Activated CD8-positive, alpha-beta T cell treated with anti-CD3 and anti-CD28 coated beads for 36 hours (primary cell): ENCODE measurements at places on chromosomes 4 and X. TPM values are rescaled to one million over a fixed set of nuclear protein-coding genes. Genes with fewer than 3 reads are reported as not detected.

DNA sequence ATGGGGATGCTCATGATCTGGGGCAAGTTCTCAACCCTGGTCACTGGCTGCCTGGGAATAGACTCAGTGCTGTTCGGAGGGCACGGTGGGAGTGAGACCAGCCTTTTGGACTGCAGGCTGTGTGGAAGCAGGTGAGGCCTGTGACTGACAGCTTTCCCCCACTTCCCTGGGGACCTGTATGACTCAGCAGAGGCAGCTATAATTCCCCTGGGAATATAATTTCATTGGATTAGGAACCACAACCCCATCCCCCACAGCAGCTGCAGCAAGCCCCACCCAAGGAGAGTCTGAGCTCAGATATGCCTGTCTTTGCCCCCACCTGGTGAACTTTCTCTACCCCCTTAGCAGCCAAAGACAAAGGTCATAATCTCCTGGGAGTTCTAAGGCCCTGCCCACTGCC lies 408.6 kb downstream of the PPP3CA start:
- H3K27ac ChIP-seq = no peak overlapping the region
- peaks cover 11% of the 10 kb centered on the region for H3K27me3 ChIP-seq
- H3K36me3 ChIP-seq = no peaks in the 10 kb centered on the region
- no peak for DNase-seq
- H3K4me1 ChIP-seq = no peaks in the 10 kb centered on the region
- H3K4me3 ChIP-seq = no peak overlapping the region

- no peaks in the 10 kb centered on the region for H3K27me3 ChIP-seq
- H3K36me3 ChIP-seq = no peaks in the 10 kb centered on the region
Measured at GRCh38 chrX:67004451-67004850, 365.6 kb upstream of the EDA2R start.

- H3K36me3 ChIP-seq = no peaks in the 10 kb centered on the region
- H3K4me1 ChIP-seq = peaks cover 3% of the 10 kb centered on the region
- H3K4me3 ChIP-seq = no peak overlapping the region
- no peaks in the 10 kb centered on the region for H3K27me3 ChIP-seq
Measured at GRCh38 chrX:108219949-108220601, 128.5 kb downstream of the ATG4A start.

GRCh38 chr4:10009861-10010500 lies 11.3 kb downstream of the SLC2A9 start:
- no peaks in the 10 kb centered on the region for H3K27me3 ChIP-seq
- no peak overlapping the region for H3K27ac ChIP-seq
- no peak overlapping the region for H3K4me3 ChIP-seq
- DNase-seq = no peak

- H3K27ac ChIP-seq = no peak overlapping the region
- H3K36me3 ChIP-seq = no peaks in the 10 kb centered on the region
- DNase-seq = no peak
- no peaks in the 10 kb centered on the region for H3K4me1 ChIP-seq
Measured at GRCh38 chr4:111400741-111401140, 744.5 kb upstream of the FAM241A start.

DNA sequence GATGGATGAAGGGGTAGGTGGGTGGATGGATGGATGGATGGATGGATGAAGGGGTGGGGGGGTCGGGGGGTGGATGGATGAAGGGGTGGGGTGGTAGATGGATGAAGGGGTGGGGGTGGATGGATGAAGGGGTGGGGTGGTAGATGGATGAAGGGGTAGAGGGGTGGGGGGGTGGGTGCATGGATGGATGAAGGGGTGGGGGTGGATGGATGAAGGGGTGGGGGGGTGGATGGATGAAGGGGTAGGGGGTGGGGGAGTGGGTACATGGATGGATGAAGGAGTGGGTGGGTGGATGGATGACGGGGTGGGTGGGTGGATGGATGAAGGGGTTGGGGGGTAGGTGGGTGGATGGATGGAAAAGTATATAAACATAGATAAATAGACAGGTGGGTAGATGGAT lies 74.2 kb downstream of the PRKX start:
- H3K27ac ChIP-seq = no peak overlapping the region
- H3K27me3 ChIP-seq = no peaks in the 10 kb centered on the region
- peaks cover 27% of the 10 kb centered on the region for H3K36me3 ChIP-seq

GRCh38 chrX:128106630-128107029 lies 54.4 kb upstream of the ACTRT1 start:
- no peaks in the 10 kb centered on the region for H3K36me3 ChIP-seq
- no peaks in the 10 kb centered on the region for H3K4me1 ChIP-seq
- DNase-seq = no peak
- H3K4me3 ChIP-seq = no peak overlapping the region

GRCh38 chr4:124993838-124994237 lies 281.3 kb upstream of the ANKRD50 start:
- H3K36me3 ChIP-seq = no peaks in the 10 kb centered on the region
- no peak overlapping the region for H3K4me3 ChIP-seq
- H3K27ac ChIP-seq = no peak overlapping the region
- no peaks in the 10 kb centered on the region for H3K4me1 ChIP-seq

DNA sequence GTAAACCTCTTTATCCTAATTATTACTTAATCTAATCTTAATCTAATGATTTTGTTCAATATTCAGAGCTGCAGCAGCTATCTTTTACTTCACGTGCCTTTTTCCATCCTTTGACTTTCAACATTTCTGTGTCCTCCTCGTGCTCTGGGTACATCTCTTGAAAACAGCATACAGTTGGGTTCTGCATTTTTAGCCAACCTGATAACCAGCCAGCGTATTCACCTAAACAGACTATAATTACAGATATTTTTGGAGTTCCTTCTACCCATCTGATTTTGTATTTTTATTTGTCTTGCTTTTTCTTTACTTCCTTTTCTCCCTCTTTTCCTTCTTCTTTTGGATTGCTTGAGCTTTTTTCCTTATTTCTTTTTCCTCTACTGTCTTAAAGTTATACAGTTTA lies 16.2 kb upstream of the JAKMIP1 start:
- DNase-seq = no peak
- H3K27me3 ChIP-seq = peaks cover 23% of the 10 kb centered on the region
- H3K4me1 ChIP-seq = no peaks in the 10 kb centered on the region
- no peak overlapping the region for H3K4me3 ChIP-seq
- no peak overlapping the region for H3K27ac ChIP-seq
- no peaks in the 10 kb centered on the region for H3K36me3 ChIP-seq

DNA sequence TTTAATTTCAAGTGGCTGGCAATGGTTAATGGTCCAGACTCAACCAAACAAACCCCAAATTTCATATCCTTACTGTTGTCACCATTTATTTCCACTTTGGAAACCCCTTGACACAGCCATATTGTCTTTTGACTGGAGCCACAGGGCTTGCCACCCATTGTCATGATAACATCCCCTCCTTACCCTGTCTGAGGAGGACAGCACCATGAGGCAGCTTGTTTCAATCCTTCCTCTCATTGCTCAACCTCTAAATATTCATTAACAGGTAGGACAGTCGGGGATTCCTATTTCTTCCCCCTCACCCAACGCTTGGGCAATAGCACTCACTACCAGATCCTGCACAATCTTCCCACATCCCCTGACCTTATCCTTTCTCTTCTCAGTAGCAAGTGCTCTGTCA lies 92.1 kb downstream of the CEP135 start:
- no peaks in the 10 kb centered on the region for H3K36me3 ChIP-seq
- peaks cover 17% of the 10 kb centered on the region for H3K27me3 ChIP-seq
- H3K4me3 ChIP-seq = no peak overlapping the region
- H3K4me1 ChIP-seq = no peaks in the 10 kb centered on the region

- H3K4me3 ChIP-seq = no peak overlapping the region
- no peak overlapping the region for H3K27ac ChIP-seq
- no peak for DNase-seq
- peaks cover 58% of the 10 kb centered on the region for H3K4me1 ChIP-seq
- no peaks in the 10 kb centered on the region for H3K27me3 ChIP-seq
Measured at GRCh38 chr4:38323141-38323641, 340.8 kb upstream of the KLF3 start.

- no peaks in the 10 kb centered on the region for H3K4me1 ChIP-seq
- H3K4me3 ChIP-seq = no peak overlapping the region
- H3K36me3 ChIP-seq = no peaks in the 10 kb centered on the region
- DNase-seq = no peak
- no peak overlapping the region for H3K27ac ChIP-seq
Measured at GRCh38 chr4:79364061-79364460, 38.2 kb upstream of the NAA11 start.

DNA sequence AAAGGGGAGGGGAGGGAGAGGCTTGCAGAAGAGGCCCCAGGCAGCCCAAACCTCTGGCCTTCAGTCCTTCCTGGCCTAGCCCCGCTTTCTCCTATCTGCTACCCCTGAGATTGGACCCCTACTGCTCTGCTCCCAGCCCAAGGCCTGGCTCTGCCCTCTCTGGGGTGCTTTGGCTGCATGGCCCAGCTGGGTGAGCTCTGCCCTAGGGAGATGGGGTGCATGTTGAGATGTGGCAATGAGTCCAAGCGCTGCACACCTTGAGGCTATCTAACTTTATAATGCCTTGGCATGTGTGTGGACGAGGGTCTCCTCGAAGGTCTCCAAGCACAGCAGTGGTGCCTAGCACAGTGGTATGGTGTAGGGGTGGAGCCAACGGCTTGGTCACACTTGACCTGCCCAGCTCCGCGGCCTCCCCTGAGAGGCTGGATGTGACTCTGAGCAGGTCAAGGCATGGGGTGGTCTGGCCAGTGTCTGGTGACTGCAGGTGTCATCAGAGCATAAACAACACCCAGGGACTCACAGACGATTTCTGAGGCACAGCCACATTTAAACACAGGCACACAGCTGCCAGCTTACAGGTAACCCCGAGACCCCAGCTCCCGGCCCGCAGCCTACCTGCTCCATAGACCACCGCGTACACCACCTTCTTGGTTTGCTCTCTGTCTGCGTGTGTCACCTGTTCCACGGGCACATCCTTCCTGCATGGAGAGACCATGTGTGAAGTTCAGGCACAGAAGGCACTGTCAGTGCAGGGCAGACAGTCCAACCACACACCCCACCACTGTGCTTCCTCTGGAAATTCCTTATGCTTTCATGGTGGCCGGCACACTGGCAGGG lies 36.3 kb downstream of the NAT8L start:
- DNase-seq = no peak
- H3K27ac ChIP-seq = no peak overlapping the region
- H3K4me1 ChIP-seq = no peaks in the 10 kb centered on the region
- H3K27me3 ChIP-seq = peaks cover 5% of the 10 kb centered on the region

Gene SLC39A8
- 60.2 TPM for total RNA-seq

Gene PCDH10
- not detected for total RNA-seq

Gene ZCCHC4
- total RNA-seq = 12.0 TPM

Gene RS1
- total RNA-seq = not detected

Gene PPP1R2C
- total RNA-seq = not detected

Gene PABPC4L
- total RNA-seq = not detected
